ENCODE measurements at places on chromosomes 2 and 18.

GRCh38 chr2:231199219-231199618 is 788 bp downstream of the ARMC9 start:
- DNase-seq: no peak

DNA sequence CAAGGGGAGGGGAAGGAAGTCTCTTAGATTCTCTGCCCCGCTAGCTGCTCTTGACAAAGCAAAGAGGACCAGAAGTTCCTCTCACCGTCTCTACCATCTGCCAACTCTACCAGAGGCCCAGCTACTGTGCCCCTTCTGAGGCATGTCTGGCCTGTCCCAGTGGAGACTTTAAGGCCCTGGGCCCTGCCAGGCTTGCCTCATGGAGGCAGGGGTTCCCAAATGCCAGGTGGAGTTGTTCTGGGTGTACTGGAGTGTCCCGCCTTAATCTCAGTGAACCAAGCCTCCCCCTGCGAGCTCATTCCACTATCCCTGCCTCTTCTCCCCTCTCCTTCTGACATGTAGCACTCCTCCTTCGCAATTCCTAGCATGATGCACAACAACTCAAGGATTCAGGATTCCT is 2.2 kb downstream of the HOXD12 start:
- no peak for DNase-seq

GRCh38 chr2:12054956-12055618 is 308.7 kb downstream of the LPIN1 start:
- no peak for DNase-seq

GRCh38 chr2:128525653-128526052 is 207.0 kb upstream of the HS6ST1 start:
- DNase-seq: no peak

GRCh38 chr2:29196792-29197788 is 81.9 kb downstream of the CLIP4 start:
- peak; percentile 90 for DNase-seq

DNA sequence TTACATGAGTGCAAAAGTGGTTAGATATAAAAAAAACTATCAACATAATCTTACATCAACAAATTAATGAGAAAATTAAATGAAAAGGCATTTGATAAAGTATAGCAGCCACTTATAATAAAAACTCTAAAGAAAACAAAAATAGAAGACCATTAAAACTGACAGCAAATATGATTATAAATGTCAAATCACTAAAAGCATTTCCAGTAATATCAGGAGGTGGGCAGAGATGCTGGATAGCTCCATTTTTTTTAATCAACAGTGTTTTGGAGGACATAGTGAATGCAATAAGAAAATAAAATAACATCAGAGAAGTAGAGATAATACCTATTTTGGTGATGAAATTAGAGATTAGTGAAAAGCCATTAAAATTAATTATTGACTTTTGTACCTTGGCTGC is 173.4 kb downstream of the LRRTM4 start:
- DNase-seq: no peak

Measured in NCI-H1417 (cell line).